ENCODE measurements at places on chromosomes 13 and 19. TPM values are rescaled to one million over a fixed set of nuclear protein-coding genes. Genes with fewer than 3 reads are reported as not detected.

GRCh38 chr13:41827507-41828213 lies 133.2 kb downstream of the VWA8 start:
- no peak for DNase-seq

- no peak for DNase-seq
Observed at GRCh38 chr13:45441633-45442032, 23.1 kb upstream of the COG3 start.

- DNase-seq, result no peak
Observed at GRCh38 chr13:62684359-62684758, 1268.7 kb upstream of the PCDH20 start.

DNA sequence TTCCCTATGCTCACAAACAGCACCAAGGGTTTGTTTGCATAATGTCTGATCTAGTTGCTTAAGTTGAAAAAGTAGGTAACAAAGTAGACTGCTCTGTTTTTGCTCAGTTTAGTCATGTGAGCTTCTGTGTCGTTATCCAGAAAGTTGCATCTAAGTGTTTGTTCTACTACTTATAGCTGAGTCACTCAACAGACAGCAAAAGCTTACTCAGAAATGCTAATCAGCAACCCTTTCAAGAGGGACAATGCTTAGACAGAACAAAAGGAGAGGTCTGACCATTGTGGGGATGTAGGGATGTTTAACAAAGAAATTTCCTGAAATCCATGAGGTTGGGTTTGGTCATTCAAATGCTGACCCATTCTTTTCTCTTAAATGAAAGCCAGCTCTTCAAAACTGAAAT lies 106.4 kb downstream of the ATP8A2 start:
- no peak for DNase-seq

DNA sequence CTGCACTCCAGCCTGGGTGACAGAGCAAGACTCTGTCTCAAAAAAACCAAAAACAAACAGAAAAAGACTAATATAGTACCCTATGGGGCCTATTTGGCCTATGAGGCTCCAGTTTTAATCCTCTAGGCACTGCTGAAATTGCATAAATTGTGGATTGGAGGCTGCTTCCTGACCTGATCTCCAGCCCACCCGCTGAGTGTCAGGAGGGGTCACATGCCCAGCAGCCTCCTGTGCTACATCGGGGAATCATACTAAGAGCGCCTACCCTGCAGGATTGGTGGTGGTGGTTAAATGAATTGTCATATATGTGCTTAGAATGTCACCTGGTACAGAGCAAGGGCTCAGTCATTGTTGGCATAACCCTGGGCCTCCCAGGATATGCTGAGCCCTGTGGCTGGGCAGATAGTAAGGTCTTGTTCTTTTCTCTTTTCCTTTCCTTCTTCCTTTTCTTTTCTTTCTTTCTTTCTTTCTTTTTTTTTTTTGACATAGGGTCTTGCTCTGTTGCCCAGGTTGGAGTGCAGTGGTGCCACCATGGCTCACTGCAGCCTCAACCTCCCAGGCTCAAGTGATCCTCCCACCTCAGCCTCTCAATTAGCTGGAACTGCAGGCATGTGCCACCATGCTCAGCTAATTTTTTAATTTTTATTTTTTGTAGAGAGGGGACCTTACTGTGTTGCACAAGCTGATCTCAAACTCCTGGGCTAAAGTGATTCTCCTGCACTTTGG lies 31.3 kb downstream of the LTBP4 start:
- DNase-seq, result no peak

DNA sequence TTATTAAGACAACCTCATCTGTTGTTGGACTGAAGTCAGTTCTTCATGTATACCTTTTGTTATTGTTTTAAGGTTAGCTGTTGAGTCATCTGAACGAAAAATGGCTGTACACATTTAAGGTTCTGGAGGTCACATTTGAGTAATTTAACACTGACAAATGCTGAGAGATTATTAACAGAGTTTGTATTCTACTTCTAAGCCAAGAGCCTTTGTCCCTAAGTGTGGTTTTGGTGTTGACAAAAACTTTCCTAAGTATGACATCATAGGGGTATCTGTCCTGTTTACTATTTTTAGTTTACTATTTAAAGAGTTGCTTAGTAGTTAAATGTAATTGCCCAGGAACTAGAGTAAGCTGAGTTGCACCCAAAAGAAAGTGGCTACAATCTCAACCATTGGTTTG lies 71.9 kb downstream of the CDK8 start:
- DNase-seq, result no peak

DNA sequence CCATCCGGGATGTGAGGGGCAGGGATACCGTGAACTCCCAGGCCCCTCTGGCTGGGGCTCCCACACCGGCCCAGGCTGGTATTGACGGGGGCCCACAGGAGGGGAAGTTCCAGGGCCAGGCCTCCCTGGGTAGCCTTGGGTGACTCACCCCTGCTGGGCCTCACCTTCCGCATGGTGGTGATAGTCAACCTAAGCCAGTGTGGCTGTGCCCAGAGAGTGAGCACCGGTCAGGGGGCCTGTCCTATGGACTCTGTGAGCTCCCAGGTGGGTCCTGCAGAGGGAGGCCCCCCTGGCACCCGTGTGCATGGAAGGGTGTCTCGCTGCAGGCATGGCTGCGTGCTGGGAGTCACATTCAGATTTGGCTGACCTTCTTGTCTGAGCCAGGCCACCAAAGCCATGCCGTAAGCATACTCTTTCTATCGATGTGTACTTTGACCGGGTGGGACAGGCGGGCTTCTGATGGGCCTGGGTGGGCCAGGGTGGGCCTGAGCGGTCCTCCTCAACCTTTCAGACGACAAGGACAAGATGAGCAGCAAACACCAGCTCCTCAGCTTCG lies 27.6 kb downstream of the DHX34 start:
- DNase-seq, result no peak

GRCh38 chr19:34120846-34121639 lies 51.3 kb upstream of the LSM14A start:
- DNase-seq, result peak; percentile 59

DNA sequence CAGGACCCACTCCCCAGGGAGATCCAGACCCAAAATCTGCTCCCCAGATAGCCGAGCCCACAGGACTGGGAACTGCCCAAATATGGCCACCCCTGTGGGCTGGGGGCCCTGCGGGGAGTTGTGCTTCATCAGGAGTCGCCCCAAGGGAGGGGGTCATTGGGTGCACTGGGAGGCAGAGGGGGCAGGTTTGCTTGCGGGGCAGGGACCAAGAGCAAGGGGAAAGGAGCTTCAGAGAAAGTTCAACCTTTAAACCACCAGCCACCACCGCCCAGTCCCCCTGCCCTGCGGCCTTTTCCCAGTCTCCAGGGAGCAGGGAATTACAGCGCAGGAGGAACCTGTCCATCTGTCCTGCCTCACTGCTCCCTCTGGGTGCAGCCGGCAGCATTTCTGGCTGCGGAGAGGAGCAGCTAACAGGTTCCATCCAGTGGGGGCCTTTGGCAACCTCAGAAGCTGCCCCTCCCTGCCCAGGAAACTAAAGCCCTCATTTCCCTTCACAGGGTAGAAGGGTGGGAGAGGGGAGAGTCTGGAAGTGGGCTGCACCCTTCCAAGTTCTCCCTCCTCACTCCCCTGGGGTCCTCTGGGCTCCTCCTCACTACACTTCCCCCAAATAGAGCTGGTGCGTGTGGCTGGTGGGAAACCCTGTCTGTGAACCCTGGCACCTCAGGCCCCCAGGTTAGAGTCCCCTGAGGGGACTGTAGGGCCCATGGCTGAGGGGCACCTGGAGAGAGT lies 13.8 kb upstream of the ASF1B start:
- no peak for DNase-seq

DNA sequence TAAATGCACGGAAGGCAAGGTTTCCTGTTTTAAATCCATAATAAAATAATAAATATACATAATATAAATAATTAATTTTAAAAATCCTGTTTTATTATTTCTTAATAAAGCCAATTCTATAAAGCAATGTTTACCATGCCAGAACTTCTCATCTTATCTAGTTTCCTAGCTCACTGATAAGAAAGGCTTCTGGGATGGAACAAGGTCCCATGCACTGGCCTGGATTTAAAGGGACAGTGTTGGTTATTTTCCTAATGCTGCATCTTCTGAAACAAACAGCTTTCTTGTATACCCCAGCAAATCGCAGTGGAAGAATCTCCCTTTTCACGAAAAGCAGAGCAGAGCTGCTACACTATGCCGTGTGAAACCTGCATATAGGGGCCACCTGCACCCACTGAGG lies 68.8 kb downstream of the LNX2 start:
- DNase-seq, result no peak

GRCh38 chr13:29975283-29975682 lies 124.9 kb upstream of the UBL3 start:
- no peak for DNase-seq

DNA sequence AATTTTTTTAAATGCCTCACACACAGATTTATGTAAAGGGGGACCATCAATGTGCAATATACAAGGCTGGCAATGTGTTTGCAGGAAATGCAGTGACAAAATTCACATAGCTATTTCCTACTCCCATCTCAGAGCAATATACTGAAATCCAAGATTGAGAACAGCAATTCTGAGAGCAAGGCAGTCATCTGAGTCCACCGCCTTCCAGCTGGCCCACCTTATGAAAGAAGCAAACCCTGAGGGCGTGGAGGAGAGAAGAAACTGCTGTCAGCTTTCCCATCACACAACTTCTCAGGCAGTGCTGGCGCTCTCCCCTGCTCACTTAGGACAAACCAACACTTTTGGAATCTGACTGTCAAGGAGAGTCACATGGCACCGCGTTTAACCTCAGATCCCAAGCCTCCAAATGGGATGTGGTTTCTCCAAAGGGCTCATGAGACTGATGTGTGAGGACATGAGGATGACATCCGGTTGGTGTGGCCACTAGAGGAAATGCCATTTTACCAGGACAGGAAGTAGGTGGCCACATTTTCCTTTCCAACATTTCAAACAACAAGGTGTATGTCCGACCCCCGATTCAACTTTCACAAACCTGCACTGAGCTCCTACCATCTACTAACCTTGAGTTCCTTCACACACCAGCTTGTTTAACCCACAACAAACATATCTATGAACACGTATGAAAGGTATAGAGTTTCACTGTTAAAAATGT lies 3.7 kb upstream of the DOCK9 start:
- DNase-seq, result no peak

DNA sequence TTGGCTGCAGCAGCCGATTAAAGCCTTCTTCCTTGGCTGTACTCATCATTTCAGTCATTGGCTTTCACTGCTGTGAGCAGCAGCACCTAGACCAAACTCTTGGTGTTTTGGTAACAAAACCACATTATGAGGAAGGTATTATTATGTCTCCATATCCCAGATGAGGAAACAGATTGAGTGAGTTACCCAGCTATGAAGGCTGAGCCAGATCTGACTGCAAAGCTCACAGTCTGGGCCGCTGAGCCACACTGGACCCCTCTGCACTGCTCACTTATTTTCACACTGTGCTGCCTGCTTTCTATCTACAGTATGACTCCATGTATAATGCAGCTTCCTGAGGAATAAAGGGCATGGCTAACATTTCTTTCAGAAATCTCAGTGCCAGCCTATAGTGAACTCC lies 24.5 kb downstream of the CRYL1 start:
- DNase-seq, result no peak

The ZNF723 gene
- not detected for total RNA-seq

The ASF1B gene
- total RNA-seq, result 139 TPM

The NALCN gene
- total RNA-seq, result not detected

The STAP2 gene
- 0.57 TPM for total RNA-seq

The FGF22 gene
- total RNA-seq, result 0.48 TPM

The CYP2F1 gene
- not detected for total RNA-seq

The CD70 gene
- total RNA-seq, result 80.5 TPM

The IGFL1 gene
- total RNA-seq, result not detected

The KLK7 gene
- not detected for total RNA-seq

The KIR3DL2 gene
- not detected for total RNA-seq

The C19orf67 gene
- 1.4 TPM for total RNA-seq

The RBM42 gene
- 105 TPM for total RNA-seq

The PLVAP gene
- total RNA-seq, result 0.31 TPM

Measured in OCI-LY7 (cell line).